ENCODE measurements at places on chromosomes 3 and 15. TPM values are rescaled to one million over a fixed set of nuclear protein-coding genes. Genes with fewer than 3 reads are reported as not detected.

- H3K36me3 ChIP-seq: no peaks in the 10 kb centered on the region
- H3K27me3 ChIP-seq: no peaks in the 10 kb centered on the region
- H3K4me1 ChIP-seq: no peaks in the 10 kb centered on the region
Observed at GRCh38 chr3:176969066-176969465, 228.2 kb downstream of the TBL1XR1 start.

DNA sequence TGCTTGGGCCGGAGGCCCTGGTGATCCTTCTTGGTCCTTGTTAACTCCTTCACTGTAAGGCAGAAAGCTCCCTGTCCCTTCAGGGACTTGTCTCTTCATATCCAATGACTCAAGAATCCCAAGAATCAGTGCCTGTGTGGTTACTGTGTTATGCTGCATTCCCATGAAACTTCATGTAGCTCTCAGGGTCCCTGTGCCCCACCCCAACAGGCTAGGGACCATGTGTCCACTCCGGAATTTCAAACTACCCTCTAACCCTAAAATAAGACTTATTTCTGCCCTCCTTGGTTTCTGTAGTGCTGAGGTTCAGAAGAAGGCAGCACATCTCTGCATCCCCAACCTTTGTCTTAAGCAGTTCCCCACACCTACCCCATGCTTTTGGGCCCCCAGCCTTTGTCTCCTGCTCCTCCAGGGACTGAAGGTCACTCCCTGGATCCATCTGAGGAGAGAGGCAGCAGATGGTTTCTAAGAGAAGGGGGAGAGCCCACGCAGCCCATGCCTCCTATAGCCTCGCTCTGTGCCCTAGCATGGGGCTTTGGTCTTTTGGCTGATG, 531 bp upstream of the MAP1A start:
- peaks cover 3% of the 10 kb centered on the region for H3K4me1 ChIP-seq
- peak overlapping the region; percentile 78 for H3K4me3 ChIP-seq
- H3K36me3 ChIP-seq: no peaks in the 10 kb centered on the region
- no peak overlapping the region for H3K27ac ChIP-seq
- no peak for DNase-seq

- H3K36me3 ChIP-seq: peaks cover 38% of the 10 kb centered on the region
- H3K4me3 ChIP-seq: no peak overlapping the region
- H3K27ac ChIP-seq: no peak overlapping the region
- H3K27me3 ChIP-seq: no peaks in the 10 kb centered on the region
Observed at GRCh38 chr3:141597931-141598330, 111.1 kb downstream of the RASA2 start.

CIP2A gene
- 34.2 TPM for total RNA-seq

CLEC3B gene
- total RNA-seq: not detected

A4GNT gene
- total RNA-seq: not detected

LMOD3 gene
- not detected for total RNA-seq

MST1R gene
- 5.3 TPM for total RNA-seq
